ENCODE measurements at places on chromosomes 6 and 20.

- no peak for DNase-seq
Observed at GRCh38 chr6:70136996-70137395, 165.9 kb downstream of the COL9A1 start.

- DNase-seq: no peak
Observed at GRCh38 chr6:113318575-113318917, 538.6 kb upstream of the MARCKS start.

DNA sequence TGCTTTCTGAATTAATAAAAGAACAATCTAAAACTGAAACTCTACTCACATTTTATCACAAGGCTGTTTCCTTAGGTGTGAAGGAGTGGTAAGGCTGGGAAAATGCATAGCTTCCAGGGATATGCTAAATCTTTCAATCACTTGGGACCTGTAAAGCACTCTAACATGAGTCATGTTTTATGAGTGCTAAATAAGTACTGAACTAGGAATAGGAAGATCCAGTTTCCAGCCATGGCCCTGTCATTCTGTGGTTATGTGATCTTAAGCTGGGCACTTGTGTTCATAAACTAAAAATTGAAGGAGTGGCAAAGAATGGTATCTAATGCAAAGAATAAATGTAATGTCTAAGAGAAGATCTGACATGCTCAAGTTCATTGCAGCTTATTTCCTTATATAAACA lies 6.1 kb upstream of the TMEM200A start:
- no peak for DNase-seq

DNA sequence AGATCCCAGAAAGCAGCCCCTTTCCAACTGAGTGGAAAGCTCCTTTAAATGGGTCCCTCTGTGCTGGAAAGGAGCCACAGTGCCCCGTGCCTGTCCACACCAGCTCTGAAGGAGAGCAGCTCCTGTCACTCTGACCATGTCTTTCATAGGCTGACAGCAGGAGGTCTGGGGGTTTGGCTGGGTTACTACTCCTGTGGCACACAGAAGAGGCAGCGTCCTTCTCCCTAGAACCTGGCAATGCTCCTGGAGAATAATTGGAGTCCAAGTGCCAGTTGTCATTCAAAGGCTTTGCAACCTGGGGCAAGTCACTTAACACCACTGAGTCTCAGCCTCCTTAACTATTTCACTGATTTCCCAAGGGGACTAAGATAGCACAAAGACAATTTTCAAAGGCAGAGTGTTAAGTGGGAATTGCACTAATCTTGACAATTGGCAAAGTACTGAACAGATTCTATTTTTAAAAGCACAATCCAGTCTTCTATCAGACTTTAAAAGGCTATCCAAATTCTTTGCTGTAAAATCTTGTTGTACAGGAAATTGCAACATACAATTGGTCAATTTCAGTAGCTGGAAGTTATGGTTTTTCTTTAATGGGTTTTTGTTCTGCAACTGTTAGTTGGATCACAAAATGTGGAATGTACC lies 457.2 kb downstream of the KIF16B start:
- DNase-seq: no peak

DNA sequence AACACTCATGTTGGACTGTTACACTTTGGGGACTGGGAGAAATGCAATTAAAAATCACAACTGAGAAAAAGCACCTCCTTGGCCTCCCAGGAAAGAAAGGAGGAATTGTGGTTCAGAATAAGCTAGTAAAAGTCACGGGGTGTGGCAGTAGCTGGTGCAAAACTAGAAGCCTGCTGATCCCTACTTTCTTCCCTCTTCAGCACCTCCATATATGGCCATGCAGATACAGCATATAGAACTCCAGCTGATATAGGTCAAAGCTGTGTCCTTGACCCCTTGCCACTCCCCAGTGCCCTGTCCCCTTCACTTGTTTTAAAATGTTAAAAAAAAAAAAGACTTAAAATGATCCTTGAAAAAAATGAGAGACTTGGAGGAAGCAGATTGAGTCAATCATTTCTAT lies 5.5 kb upstream of the FLRT3 start:
- DNase-seq: no peak

- DNase-seq: no peak
Observed at GRCh38 chr6:47752801-47753200, 29.0 kb upstream of the OPN5 start.

- no peak for DNase-seq
Observed at GRCh38 chr6:64123761-64124633, 488.4 kb downstream of the PHF3 start.

DNA sequence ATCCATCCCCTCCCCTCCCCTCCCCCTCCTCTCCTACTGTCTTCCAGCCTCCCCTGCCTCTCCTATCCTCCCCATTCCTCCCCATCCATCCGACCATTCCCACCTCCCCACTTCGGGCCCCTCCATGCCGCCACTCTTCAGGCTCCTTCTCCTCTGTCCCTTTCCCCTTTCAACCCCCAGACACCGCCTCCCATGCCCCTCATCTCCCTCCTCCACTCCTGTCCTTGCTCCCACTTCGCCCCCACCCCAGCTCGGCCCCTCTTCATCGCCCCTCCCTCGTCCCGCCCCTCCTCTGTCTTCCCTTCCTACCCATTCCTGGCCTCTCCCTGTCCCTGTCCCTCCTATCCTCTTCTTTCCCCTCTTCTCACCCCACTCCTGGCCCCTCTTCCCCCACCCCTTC lies 554 bp upstream of the CST3 start:
- DNase-seq: no peak

DNA sequence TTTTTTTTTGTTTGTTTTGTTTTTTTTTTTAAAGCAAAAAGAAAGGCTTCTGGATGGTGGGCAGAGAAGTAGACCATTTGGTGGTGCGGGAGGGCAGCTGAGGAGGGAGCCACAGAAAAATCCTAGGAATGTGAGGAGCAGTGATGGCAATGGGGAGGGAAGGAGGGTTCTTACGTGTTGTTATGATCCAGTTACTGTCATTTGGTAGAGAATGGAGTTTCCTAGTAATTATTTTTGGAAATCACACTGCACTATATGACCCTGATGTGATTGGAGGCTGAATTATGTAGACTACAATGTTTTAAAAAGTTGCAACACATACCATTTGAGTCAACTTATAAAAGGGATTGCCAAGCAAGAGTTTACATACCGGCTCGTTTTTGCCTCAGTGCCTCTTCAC lies 22.1 kb downstream of the ADGRF5 start:
- DNase-seq: no peak

DNA sequence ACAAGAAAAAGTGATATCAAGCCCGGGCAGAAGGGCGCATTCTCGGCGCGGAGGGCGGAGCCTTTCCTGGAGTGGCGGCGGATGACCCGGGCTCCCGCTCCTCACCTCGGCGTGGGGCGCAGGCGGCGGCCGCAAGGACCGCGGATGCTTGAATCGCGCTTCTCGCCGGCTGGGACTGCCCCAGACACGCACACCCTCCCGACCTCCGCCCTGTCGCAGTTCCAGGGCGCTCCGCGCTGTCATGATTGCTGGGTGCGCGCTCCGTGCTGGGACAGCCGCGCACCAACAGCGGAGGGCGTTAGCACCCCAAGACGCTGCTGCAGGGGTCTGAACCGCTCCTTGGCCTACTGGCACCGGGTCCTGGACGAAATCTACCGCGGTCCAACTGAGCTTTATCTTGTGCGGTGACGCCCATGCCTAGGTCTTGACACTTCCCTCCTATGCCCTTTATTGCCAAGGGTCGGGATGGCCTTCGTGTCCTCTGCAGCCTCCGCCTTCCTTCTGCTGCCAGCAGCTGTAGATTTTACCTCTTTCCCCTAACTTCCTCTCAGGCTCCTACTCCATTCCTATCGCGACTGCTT lies 43.3 kb downstream of the IRAK1BP1 start:
- no peak for DNase-seq

- DNase-seq: no peak
Observed at GRCh38 chr6:113381959-113382358, 475.2 kb upstream of the MARCKS start.

- no peak for DNase-seq
Observed at GRCh38 chr6:47237196-47237595, 72.5 kb downstream of the TNFRSF21 start.

- no peak for DNase-seq
Observed at GRCh38 chr6:37323580-37323979, 30.2 kb upstream of the RNF8 start.

GRCh38 chr20:17683218-17684076 lies 1.4 kb upstream of the RRBP1 start:
- no peak for DNase-seq

- DNase-seq: no peak
Observed at GRCh38 chr20:8490076-8490830, 358.2 kb downstream of the PLCB1 start.

DNA sequence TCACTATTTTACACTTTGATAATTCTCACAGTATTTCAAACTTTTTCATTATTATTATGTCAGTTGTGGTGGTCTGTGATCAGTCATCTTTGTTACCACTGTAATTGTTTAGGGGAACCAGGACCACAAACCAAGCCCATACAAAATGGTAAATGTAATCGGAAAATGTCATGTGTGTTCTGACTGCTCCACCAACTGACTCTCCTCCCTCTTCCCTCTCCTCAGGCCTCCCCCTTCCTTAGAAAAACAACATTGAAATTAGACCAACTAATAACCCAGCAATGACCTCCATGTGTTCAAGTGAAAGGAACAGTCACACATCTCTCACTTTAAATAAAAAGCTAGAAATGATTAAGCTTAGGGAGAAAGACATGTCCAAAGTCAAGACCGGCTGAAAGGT lies 63.8 kb downstream of the GMDS start:
- DNase-seq: no peak

DNA sequence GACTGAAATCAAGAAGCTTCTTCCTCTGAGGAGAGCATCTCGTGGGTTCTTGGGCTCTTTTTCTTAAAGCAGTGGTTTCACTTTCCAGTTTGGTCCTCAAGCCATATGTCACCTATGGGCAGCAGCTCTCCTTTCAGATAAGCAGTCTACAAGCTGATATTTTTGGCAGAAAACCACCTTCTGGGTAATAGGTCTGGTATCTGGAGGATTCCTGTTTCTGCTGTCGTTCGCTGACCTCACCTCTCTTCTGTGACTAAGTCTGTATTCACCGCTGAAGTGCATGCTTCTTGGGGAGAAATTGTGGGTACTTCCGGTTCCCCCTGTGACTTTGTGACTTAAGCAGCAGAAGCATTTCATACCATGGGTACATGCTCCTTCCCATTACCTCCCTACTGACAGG lies 193.6 kb downstream of the EDN1 start:
- peak; percentile 81 for DNase-seq

GRCh38 chr6:161360520-161360919 lies 86.7 kb upstream of the AGPAT4 start:
- no peak for DNase-seq

DNA sequence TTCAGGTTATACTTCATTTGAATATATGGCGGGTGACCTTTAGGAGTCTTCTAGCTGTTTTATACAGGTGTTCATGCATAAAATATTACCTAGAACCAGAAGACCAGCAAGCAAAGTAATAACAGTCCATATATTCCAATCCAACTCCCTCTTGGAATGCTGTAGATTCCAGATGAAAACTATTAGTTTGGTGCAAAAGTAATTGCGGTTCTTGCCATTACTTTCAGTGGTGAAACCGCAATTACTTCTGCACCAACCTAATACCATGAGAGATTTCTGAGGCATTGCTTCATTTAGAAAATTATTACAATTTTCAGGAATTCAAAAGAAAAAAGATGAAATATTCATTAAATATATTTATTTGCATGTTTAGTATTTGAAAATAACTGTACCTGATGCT lies 62.6 kb downstream of the FAM83B start:
- DNase-seq: no peak

- no peak for DNase-seq
Observed at GRCh38 chr20:46158476-46158987, 40.4 kb downstream of the CD40 start.

GRCh38 chr6:142984386-142984785 lies 39.4 kb upstream of the HIVEP2 start:
- no peak for DNase-seq

GRCh38 chr6:134604014-134604676 lies 286.2 kb upstream of the SGK1 start:
- no peak for DNase-seq

DNA sequence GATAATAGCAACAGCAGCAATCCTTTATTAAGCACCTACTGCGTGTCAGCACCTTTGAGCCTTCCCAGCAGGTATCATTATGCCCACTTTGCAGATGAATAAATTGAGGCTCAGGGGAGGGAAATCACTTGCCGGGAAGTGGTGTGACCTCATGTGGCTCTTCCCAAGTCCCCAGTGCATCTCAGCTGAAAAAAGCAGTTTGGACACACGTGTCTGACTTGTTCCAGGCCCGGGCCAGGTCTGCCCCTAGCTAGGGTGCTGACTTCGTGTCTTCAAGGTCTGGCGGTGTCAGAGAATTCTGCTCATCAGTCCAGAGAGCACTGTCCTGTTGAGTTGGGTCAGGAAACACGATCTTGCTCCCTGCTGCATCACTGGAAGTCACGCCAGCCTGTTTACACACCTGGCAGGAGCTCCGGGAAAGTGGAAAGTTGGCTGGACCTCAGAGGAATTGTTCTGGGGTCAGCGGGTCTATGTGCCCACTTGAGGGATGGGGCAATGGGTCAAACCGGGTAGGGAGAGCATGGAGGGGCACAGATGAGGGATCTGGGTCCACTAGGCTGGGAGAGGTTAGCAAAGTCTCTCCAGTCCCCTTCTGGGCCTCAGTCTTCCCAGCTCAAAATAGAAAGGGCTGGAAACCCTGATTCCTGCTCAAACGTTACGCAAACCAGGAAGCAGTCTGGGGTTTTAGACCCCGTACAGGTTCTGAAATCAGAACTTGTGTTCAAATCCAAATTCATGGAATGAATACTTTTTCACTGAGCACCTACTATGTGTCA lies 10.5 kb downstream of the SLC13A3 start:
- DNase-seq: no peak

- no peak for DNase-seq
Observed at GRCh38 chr20:38674092-38674764, 50.1 kb upstream of the SLC32A1 start.

GRCh38 chr20:49989234-49990065 lies 6.7 kb downstream of the SNAI1 start:
- peak; percentile 54 for DNase-seq

- DNase-seq: no peak
Observed at GRCh38 chr6:114032721-114033120, 61.8 kb upstream of the HDAC2 start.

GRCh38 chr6:47780510-47781356 lies 1.1 kb upstream of the OPN5 start:
- DNase-seq: no peak

DNA sequence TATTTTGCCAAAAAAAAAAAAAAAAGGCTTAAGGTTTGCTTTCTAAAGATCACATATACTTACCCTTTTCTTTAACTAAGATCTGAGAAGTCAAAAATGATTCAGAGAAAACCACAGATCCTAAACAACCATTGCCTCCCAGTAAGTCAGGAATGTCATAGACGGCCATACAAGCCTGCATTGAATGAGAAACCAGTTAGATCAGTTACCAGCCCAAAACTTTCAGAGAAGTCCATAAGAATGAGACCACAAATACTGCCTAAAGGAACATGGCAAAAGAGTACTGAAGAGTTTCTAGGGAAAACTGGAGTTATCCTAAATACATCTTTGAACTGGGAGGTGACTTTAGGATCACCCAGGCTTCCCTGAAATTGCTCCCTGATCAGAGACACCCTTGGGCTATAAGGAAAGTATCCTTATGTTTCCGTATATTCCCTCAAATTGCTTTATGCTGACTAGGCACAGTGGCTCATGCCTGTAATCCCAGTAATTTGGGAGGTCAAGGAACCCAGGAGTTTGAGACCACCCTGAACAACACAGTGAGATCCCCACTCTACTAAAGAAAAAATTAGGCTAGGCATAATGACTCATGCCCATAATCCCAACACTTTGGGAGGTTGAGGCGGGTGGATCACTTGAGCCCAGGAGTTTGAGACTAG lies 79.4 kb upstream of the SLC4A11 start:
- DNase-seq: peak; percentile 71

GRCh38 chr6:35007016-35007415 lies 118.0 kb downstream of the ANKS1A start:
- peak; percentile 71 for DNase-seq

Measured in trophoblast cell (in vitro differentiated cells and primary cell).